ENCODE measurements at places on chromosomes 5 and 9. TPM values are rescaled to one million over a fixed set of nuclear protein-coding genes. Genes with fewer than 3 reads are reported as not detected.

DNA sequence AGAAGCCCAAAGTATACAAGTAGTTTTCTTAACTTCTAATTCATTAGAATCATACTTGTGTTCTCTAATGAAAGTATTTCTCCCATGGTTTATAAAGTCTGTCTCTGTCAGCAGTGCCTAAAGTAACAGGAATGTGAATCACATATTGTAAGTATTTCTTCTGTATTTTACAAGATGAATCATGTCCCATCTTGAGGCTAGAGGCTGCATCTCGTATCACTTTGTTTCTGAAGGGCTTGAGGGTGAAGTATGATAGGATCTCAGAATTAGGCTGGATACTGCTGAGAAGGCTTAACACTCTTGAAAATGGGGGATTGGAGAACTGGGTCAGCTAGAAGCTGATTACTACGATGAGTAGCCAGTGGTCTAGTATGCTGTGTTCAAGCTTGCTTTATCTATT lies 242.2 kb upstream of the ACTBL2 start:
- H3K27me3 ChIP-seq: no peaks in the 10 kb centered on the region
- H3K36me3 ChIP-seq: no peaks in the 10 kb centered on the region
- H3K4me1 ChIP-seq: no peaks in the 10 kb centered on the region
- no peak for DNase-seq

GRCh38 chr9:8095672-8096086 lies 296.1 kb upstream of the DMAC1 start:
- H3K27me3 ChIP-seq: no peaks in the 10 kb centered on the region
- no peaks in the 10 kb centered on the region for H3K4me1 ChIP-seq
- no peak overlapping the region for H3K4me3 ChIP-seq

DNA sequence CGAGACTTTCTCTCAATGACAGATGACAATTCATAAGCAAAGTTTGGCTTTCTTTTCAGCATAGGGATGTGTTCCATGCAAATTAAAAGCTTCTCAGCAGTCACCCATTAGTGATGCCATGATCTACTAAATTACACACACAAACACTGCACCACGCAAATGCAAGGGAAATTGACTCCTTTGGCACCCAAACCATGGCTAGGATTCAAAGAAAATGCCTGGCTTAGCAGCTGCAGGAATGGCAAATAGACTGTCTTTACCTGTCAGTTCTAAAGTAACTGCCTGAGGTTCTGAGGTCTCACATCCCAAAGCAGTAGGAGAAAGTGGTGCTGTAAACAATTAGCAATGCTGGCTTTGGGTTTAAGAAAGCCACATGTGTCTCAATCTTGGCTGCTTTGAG lies 108.6 kb upstream of the ATP10B start:
- H3K4me1 ChIP-seq: no peaks in the 10 kb centered on the region
- no peak for DNase-seq

GRCh38 chr9:126397056-126397455 lies 70.4 kb downstream of the MVB12B start:
- no peaks in the 10 kb centered on the region for H3K27me3 ChIP-seq
- DNase-seq: no peak
- no peak overlapping the region for H3K27ac ChIP-seq
- H3K4me1 ChIP-seq: no peaks in the 10 kb centered on the region

DNA sequence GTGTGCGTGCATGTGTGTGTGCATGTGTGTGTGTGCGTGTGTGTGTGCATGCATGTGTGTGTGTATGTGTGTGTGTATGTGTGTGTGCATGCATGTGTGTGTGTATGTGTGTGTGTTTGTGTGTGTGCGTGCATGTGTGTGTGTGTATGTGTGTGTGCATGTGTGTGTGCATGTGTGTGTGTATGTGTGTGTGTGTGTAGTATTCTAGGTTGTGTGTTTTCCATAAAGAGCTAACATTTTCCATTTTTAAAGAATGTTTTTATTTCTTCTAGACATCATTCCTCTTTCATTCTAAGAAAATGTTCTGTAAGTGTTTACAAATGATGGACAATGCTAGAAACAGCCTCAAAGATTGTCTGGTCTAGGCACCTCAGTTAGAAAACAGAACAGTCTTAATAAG lies 15.6 kb downstream of the ENTREP1 start:
- no peak for DNase-seq
- peaks cover 10% of the 10 kb centered on the region for H3K4me1 ChIP-seq
- H3K36me3 ChIP-seq: no peaks in the 10 kb centered on the region
- no peaks in the 10 kb centered on the region for H3K27me3 ChIP-seq
- H3K4me3 ChIP-seq: no peak overlapping the region

GRCh38 chr9:72203205-72203803 lies 54.1 kb downstream of the GDA start:
- no peaks in the 10 kb centered on the region for H3K4me1 ChIP-seq
- H3K4me3 ChIP-seq: no peak overlapping the region
- H3K27me3 ChIP-seq: no peaks in the 10 kb centered on the region
- H3K36me3 ChIP-seq: no peaks in the 10 kb centered on the region
- no peak for DNase-seq

DNA sequence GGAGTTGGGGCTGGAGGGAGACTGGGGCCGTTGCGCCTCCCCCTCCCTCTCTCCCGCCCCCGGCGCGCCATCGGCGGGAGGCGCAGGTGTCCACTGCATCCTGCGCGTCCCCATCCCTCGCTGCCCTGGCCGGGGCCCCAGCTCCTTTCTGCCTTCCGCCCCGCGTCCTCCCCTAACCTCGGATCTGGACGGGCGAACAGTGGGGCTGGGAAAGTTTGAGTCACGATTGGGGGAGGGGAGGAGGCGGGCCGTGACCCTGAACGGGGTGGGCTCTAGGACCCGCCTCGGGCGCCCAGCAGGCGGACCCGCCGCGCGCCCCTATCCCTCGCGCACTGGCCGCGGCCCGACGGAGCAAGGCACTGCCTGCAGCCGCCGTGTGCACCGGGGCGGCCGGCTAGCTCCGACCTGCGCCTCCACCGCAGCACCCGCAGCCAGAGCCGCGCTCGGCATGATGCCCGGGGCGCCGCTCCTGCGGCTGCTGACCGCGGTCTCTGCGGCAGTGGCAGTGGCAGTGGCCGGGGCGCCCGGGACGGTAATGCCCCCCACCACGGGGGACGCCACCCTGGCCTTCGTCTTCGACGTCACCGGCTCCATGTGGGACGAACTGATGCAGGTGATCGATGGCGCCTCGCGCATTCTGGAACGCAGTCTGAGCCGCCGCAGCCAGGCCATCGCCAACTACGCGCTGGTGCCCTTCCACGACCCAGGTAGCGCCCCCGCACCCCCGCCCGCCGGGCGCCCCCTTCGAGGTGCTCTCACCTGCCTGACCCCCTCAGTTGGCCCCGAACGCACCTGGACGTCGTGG lies at the start of gene HMCN2:
TSS of gene HMCN2 (plus strand) at position 330 of the 805 bp plus-strand sequence. CDS start at position 449, 119 bp downstream.
- H3K4me3 ChIP-seq: peak within 1 kb of the TSS; percentile 50
- no peak for DNase-seq
- no peaks in the 10 kb centered on the region for H3K36me3 ChIP-seq
- H3K27ac ChIP-seq: peak within 1 kb of the TSS; percentile 42

DNA sequence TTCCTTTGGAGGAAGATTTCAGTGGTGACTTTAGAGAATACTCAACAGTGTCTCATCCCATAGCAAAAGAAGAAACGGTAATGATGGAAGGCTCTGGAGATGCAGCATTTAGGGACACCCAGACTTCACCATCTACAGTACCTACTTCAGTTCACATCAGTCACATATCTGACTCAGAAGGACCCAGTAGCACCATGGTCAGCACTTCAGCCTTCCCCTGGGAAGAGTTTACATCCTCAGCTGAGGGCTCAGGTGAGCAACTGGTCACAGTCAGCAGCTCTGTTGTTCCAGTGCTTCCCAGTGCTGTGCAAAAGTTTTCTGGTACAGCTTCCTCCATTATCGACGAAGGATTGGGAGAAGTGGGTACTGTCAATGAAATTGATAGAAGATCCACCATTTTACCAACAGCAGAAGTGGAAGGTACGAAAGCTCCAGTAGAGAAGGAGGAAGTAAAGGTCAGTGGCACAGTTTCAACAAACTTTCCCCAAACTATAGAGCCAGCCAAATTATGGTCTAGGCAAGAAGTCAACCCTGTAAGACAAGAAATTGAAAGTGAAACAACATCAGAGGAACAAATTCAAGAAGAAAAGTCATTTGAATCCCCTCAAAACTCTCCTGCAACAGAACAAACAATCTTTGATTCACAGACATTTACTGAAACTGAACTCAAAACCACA lies 67.4 kb downstream of the VCAN start:
- H3K36me3 ChIP-seq: peaks cover 4% of the 10 kb centered on the region
- H3K27ac ChIP-seq: no peak overlapping the region
- no peak for DNase-seq

- H3K4me1 ChIP-seq: no peaks in the 10 kb centered on the region
- H3K27me3 ChIP-seq: no peaks in the 10 kb centered on the region
- no peak overlapping the region for H3K4me3 ChIP-seq
These were observed 110.8 kb upstream of the FSTL4 start for GRCh38 chr5:133723126-133723525.

DNA sequence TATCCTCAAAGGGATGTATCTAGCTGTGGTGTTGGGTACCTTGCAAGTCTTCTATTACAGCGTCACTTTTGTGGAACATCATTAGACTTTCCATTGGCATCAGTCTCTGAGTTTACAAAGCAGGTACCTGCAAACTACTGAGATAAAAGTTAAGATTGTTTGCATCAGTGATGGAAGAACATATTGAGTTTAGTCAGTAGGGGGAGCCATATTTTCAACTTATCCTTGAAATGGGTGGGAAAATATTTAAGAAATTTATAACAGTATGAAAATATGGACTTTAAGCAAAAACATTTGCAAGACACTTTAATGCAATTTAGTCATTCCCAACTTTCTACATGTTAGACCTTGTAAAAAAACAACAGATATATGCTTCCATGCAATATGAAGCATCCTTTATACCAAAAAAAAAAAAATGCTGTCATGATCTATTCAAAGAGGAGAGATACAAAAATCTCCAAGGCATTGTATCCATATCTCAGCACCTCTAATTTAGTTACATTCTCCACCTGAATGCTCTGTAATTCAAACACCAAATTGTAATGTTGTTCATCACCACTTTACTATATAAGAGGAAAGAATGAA lies 98.6 kb upstream of the ADAMTS19 start:
- DNase-seq: no peak
- no peak overlapping the region for H3K4me3 ChIP-seq
- no peaks in the 10 kb centered on the region for H3K4me1 ChIP-seq
- no peaks in the 10 kb centered on the region for H3K36me3 ChIP-seq
- no peak overlapping the region for H3K27ac ChIP-seq

GRCh38 chr9:136804509-136805206 lies 3.1 kb upstream of the RABL6 start:
- no peak for DNase-seq
- H3K27ac ChIP-seq: no peak overlapping the region
- H3K36me3 ChIP-seq: no peaks in the 10 kb centered on the region
- H3K4me1 ChIP-seq: peaks cover 47% of the 10 kb centered on the region

GRCh38 chr5:67005737-67006499 lies 190.7 kb downstream of the CD180 start:
- H3K36me3 ChIP-seq: no peaks in the 10 kb centered on the region
- H3K4me3 ChIP-seq: peak overlapping the region; percentile 65
- peaks cover 61% of the 10 kb centered on the region for H3K4me1 ChIP-seq
- no peak for DNase-seq
- H3K27ac ChIP-seq: peak overlapping the region; percentile 89

DNA sequence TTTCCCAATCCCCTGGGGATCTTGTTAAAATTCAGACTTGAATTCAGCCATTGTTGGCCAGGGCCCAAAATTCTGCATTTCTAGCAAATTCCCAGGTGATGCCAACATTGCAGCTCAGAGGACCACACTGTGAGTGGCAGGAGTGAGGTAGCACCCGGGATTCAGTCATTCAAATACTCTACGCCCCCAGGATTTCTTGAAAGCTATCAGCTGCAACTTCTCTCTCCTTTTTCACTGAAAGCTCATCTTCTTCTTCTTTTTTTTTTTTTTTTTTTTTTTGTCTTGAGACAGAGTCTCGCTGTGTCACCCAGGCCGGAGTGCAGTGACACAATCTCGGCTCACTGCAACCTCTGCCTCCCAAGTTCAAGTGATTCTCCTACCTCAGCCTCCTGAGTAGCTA lies 19.3 kb upstream of the ANKH start:
- no peaks in the 10 kb centered on the region for H3K36me3 ChIP-seq
- H3K4me3 ChIP-seq: no peak overlapping the region
- H3K27me3 ChIP-seq: no peaks in the 10 kb centered on the region
- no peaks in the 10 kb centered on the region for H3K4me1 ChIP-seq

DNA sequence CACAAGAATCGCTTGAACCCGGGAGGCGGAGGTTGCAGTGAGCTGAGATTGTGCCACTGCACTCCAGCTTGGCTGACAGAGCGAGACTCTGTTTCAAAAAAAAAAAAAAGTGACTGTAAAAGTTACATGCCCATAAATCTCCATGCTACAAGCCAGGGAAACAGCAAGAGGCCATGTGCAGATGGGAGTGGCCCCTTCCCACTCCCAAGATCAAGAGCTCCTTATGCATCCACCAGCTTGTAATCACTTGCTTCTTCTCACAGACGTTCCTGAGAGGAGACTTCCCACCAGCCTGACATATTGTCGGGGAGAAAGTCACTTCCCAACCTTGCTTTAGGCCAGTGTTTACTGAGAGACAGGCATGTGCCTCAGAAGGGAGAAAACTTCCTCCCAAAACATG lies 45.6 kb upstream of the N4BP3 start:
- no peaks in the 10 kb centered on the region for H3K4me1 ChIP-seq
- H3K27ac ChIP-seq: no peak overlapping the region
- no peaks in the 10 kb centered on the region for H3K27me3 ChIP-seq
- no peaks in the 10 kb centered on the region for H3K36me3 ChIP-seq
- H3K4me3 ChIP-seq: no peak overlapping the region

GRCh38 chr9:115278326-115279035 lies 160.5 kb upstream of the TNC start:
- H3K36me3 ChIP-seq: no peaks in the 10 kb centered on the region
- H3K4me1 ChIP-seq: no peaks in the 10 kb centered on the region
- no peak overlapping the region for H3K27ac ChIP-seq
- no peak overlapping the region for H3K4me3 ChIP-seq
- no peak for DNase-seq

GRCh38 chr5:171162596-171162995 lies 146.5 kb upstream of the TLX3 start:
- H3K27me3 ChIP-seq: no peaks in the 10 kb centered on the region
- DNase-seq: no peak
- no peak overlapping the region for H3K4me3 ChIP-seq
- H3K27ac ChIP-seq: no peak overlapping the region
- no peaks in the 10 kb centered on the region for H3K4me1 ChIP-seq

DNA sequence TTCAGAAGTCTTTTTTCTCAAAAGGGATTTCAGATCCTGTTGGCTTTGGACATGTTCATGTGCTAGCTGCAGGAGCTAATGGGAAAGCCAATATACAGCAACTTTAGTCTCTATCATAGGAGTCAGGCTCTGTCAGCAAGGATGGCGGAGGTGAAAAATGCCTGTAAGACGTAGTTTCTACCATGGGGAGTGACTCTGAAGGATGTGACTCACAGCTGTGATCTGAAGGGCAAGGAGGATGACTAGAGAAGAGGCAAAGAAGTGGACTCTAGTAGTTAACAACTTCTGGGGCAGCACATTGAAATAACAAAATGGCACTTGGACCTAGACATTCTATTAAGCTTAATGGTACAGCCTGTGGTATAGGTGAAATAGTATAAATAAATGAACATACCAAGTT lies 3.1 kb upstream of the NDUFS4 start:
- no peaks in the 10 kb centered on the region for H3K36me3 ChIP-seq
- no peak overlapping the region for H3K27ac ChIP-seq
- no peaks in the 10 kb centered on the region for H3K4me1 ChIP-seq
- no peak overlapping the region for H3K4me3 ChIP-seq
- DNase-seq: no peak

Gene SECISBP2
- 19.9 TPM for total RNA-seq

Gene PHF24
- total RNA-seq: not detected

Gene LMBRD2
- 10.5 TPM for total RNA-seq

Gene NUDT2
- total RNA-seq: 17.6 TPM

Gene TLX3
- not detected for total RNA-seq

Gene GHR
- 10.8 TPM for total RNA-seq

Gene GALNT12
- total RNA-seq: 2.7 TPM

Gene PCDHAC2
- 3.7 TPM for total RNA-seq

Gene BTNL3
- not detected for total RNA-seq
